ENCODE measurements at places on chromosomes 3 and 15.
A peak's percentile ranks its signal among the peaks of the same experiment; 100 is the strongest.

- DNase-seq: no peak
Measured at GRCh38 chr3:129618186-129618820, 11.8 kb upstream of the PLXND1 start.

GRCh38 chr3:112689385-112689784 lies 48.4 kb upstream of the CCDC80 start:
- no peak for DNase-seq

DNA sequence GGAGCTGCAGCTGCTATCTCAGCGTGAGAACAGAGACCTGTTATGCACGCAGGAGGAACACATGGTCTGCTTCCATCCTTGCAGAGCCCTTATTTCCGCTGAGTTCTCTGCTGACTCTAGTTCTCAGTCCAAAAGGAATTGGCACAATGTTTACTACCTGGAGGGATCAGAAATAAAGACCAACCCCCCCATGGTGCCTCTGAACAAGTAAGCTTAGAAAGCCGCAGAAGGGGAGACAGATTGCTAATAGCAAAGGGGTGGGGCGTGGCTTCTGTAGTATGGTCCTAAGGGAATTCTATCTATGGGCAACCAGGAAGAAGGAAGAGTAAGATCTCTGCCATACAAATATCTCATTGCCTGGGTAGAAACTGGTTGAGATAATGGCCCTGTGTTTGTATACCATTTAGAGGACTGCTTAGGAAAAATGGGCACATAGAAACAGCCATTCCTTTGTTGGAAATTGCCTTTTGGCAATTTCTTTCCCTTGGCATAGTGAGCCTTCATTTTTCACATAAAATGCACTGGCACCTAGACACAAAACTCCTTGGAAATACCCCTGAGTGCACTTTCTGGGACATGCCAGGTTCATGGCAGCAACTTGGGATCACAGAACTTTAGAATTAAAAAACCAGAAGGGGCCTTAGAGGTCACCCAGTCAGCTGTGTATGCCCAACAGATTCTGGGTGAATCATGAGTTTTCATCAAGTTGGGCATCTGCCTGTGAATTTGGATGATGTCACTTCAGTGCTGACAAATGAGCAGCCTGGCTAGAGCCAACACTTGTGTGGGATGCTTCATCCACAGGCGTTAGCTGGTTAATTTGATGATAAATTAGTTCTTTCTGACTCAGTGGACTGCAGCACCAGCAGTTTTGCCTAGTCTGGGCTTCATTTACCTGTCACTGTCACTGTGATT lies 57.4 kb upstream of the STXBP5L start:
- DNase-seq: no peak

DNA sequence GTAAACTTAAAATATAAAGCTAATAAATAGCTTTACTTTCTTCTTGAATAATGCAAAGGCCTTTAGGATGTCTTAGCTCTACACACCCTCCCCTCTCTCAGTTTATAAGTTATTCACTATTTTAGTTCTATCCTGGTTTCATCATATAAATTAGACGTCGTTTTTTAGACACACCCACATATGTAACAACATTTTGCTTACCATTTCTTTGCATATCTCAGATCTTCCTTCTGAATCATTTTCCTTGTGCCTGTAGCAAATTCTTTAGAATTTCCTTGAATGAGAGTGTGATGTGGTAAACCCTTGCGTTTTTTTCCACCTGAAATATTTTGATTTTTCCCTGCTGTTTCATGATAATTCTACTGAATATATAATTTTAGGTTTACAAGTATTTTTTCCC lies 2.5 kb upstream of the DAZL start:
- no peak for DNase-seq

- DNase-seq: no peak
Measured at GRCh38 chr3:9786209-9786739, 6.0 kb downstream of the TADA3 start.

- no peak for DNase-seq
Measured at GRCh38 chr15:37015035-37015434, 85.3 kb downstream of the MEIS2 start.

GRCh38 chr3:137121704-137122314 lies 164.0 kb downstream of the IL20RB start:
- peak; percentile 1 for DNase-seq

- no peak for DNase-seq
Measured at GRCh38 chr3:58556761-58557221, 19.8 kb upstream of the ACOX2 start.

DNA sequence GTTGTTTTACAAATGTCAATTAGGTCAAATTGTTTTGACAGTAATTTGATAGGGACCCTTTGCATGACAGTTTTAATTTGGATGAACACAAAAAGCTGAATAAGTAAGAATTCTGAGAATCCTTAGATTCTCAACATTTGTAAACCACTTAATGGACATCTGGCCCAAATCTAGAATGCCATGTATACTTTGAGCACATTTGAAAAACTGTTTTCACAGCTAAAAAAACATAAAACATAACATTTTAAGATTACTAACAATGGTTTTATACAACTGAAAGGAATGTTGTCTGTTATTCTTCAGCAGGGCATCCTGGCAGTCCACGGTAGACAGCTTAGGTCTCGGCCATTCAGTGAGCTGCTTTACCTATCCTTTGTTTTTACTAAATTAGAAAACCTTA lies 34.5 kb upstream of the TM2D3 start:
- no peak for DNase-seq

- DNase-seq: no peak
Measured at GRCh38 chr3:124206225-124207055, 214.5 kb upstream of the ROPN1 start.

Data from stimulated activated CD4-positive, alpha-beta T cell treated with anti-CD3 and anti-CD28 coated beads, TNF-alpha, amount 100 ng/mL, for 1 hour (primary cell).